CD8-positive, alpha-beta memory T cell (primary cell): ENCODE measurements at places on chromosomes 2 and 18.
A peak's percentile ranks its signal among the peaks of the same experiment; 100 is the strongest.

GRCh38 chr2:106827158-106827557 lies 58.8 kb downstream of the ST6GAL2 start:
- DNase-seq, result no peak

DNA sequence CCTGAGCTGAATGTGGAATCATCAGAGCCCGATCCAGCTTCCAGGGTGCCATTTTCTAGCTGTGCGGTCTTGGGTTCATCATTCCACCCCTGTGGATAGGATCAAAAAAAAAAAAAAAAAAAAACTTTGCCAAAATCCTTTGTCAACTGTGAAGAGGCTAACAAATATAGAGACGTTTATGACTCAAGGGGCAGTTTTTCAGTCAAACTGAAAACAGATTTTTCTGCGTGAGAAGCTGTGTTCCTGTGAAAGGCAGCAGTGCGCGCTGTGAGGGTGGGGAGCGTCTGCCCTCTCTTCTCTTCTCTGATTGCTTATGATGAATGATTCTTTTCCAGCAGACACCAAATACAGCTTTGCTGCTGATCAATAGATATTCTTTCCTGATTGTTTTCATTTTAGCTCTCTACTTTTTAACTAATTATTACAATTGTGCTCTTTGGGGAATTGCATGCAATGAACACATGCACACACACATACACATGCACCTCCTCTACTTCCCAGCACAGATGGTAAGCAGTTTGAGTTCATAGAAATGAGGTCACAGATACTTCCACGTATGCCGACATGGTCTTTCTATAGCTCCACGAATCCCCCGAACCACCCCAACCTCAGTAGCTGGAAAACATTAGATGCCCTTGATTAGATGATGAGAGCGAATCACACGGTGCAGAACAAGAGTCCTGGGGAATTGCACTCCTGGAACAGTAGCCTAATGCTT lies 175.4 kb downstream of the NRP2 start:
- no peak for DNase-seq

GRCh38 chr2:188519136-188519535 lies 227.5 kb downstream of the GULP1 start:
- DNase-seq, result no peak

GRCh38 chr18:57141208-57142129 lies 5.4 kb upstream of the BOD1L2 start:
- no peak for DNase-seq

DNA sequence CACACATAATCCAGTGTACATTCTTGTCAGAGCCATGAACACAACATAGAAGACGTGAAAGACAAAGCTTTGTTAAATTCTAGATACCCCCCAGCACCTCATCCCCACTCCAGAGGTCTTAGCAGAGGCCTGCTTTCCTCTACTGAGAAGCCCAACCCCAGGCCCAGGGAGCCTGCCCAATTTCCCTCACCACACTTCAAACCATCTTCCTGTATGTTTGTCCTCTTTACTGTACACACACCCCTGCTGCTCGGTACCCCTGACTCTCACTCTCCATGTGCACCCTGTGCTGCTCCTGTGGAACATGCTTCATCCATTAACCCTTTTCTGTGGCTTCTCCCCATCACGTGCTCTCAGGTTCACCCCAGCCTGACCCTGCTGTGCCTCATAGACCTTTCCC lies 37.2 kb downstream of the BOLA3 start:
- no peak for DNase-seq

- no peak for DNase-seq
Observed at GRCh38 chr2:239065962-239066361, 218.1 kb downstream of the TWIST2 start.

DNA sequence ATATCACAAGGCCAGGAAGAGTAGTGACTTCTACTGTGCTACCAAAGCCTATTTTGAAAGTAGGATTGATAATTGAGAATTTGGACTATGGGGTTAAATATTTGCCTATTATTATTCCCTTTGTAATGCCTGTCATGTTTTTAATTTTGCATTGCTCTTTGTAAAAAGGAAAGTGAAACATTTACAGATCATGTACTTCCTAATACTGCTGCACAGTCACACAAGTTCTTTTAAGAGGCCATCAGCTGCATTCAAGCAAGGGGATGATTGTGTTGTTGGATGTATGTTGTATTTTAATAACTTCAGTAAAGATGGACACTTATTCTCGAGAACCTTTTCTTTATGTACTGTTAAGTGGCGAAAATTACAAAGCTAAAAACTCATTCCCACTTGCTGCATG lies 70.1 kb downstream of the PLEKHA3 start:
- DNase-seq, result no peak

DNA sequence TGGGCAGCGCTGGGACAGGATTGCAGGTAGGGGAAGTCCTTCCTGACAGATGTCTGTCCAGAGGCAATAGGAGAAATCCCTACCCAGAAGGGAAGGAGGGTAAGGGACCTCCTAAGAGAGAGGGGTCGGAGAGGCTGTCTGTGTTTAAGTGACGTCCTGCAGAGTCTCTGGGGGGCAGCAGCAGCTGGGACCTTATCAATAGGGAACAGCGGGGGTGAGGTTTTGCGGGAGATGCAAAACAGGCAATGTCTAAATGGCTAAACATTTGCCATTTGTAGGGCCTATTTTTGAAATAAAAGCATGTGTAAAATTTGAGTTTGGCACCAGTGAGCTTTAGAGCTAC lies 108.7 kb upstream of the HS6ST1 start:
- DNase-seq, result no peak

- DNase-seq, result peak; percentile 8
Observed at GRCh38 chr2:208033701-208034502, 8.6 kb upstream of the PLEKHM3 start.

DNA sequence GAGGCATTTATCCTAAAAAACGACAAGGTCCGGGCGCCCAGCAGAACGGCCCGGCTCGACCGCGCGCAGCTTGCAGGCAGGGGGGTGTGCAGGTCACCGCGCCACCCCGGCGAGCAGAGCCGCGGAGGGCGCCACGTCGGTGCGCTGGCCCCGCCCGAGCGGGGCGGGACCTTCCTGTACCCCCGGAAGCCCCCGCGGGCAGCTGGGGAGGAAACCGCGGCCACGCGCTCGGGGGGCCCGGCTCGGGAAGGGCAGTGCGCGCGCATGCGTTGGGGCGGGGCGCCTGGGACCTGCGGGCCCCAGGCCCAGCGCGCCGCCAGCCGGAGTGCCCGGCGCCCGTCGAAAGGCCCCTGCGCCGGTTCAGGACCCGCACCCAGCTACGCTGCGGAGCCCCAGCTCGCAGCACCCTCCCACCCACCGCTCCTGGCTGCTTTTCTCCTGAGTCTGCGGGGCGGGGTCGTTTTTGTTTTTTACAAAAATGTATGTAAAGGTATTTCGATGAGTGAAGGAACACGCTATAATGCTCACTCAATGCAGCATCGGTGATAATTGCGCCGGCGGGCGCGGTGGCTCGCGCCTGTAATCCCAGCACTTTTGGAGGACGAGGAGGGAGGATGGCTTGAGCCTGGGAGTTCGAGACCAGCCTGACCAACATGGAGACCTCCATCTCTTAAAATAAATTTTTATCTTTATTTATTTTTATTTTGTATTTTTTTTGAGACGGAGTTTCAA lies 47.7 kb upstream of the POMC start:
- peak; percentile 87 for DNase-seq

DNA sequence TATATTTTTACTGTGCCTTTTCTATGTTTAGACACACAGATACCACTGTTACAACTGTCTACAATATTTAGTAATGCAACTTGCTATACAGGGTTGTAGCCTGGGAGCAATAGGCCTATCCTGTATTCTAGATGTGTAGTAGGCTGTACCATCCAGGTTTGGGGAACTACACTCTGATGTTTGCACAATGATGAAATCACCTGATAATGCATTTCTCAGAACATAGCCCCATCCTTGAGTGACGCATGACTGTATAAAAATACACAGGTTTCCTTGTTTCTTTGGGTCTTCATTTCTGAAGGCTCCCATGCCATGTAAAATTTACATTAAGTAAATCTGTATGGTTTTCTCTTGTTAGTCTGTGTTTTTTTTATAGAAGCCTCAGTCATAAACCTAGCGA lies 270.9 kb upstream of the SKOR2 start:
- DNase-seq, result no peak

- DNase-seq, result no peak
Observed at GRCh38 chr2:179701524-179702110, 159.8 kb downstream of the ZNF385B start.

GRCh38 chr2:174901075-174901474 lies 104.1 kb downstream of the CHN1 start:
- no peak for DNase-seq

DNA sequence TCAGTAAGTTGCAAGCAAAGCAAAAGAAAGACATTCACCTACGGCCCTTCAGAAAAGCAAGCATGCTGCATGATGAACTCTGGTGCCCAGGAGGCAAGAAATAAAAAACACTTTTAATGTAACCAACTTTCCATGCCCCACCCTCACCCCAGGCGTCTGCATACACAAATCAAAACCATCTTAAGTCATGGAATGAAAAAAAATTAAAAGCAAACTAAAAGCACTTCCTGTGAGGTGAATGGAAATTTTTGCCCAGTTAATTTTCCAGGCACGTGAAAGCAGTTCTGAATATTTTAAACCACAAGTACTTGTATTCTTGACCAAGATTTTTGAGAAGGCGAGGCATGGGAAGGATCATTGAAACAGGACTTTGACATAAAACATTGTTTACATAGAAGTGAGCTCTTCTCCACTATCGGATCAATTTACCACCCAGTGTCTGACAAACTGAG lies 2.5 kb upstream of the ICOS start:
- DNase-seq, result peak; percentile 30

DNA sequence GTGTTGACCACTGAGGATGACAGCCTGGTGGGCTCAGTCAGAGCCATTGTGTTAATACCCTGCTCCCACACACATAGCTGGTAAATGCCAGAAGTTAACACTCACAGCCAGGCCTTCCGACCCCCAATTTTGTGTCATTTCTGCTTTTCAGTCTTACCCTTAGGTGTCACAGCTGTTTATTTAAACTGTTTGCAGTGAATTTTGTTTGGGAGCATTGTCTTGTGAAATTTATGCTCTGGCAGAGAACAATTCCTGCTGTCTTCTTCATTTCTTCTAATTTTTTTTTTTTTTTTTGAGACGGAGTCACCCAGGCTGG lies 8.2 kb downstream of the LPIN1 start:
- no peak for DNase-seq

DNA sequence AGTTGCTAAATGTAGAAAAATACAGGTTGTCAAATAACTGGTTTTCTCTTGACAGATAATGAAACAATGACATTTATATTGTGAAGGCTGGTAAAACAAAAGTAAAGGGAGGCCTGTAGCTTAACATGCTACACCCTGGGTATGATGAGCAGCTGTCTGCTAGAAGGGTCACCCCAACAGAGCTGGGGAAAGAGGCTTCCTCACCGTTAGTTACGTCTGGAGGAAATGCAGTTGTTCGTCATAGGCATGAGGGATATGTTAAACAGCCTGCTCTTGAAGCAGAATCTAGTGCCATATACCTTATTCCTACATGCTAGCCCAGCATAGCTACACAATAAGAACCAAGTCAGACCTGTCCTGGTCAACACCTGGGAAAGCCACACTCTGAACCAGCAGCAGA lies 49.9 kb downstream of the LPIN2 start:
- peak; percentile 34 for DNase-seq

GRCh38 chr2:181764095-181764963 lies 84.0 kb upstream of the NEUROD1 start:
- no peak for DNase-seq

DNA sequence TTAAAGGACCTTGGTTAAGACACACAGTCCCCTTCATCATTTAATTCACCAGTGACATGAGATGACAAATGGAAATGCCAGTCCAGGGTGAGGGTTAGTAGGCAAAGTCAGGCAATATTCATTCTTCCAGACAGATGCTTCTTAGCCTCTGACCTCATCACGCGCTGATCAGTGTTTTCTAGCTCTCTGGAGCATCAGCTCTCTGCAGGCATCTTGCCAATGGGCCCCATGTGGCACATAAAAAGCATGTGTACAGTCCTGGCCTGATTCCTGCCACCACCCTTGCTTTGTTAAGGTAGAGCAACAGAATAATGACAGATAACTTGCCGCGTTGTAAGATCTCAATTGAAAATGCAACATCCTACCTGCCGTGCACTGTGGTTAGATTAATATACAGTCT lies 20.3 kb upstream of the NPAS2 start:
- no peak for DNase-seq

DNA sequence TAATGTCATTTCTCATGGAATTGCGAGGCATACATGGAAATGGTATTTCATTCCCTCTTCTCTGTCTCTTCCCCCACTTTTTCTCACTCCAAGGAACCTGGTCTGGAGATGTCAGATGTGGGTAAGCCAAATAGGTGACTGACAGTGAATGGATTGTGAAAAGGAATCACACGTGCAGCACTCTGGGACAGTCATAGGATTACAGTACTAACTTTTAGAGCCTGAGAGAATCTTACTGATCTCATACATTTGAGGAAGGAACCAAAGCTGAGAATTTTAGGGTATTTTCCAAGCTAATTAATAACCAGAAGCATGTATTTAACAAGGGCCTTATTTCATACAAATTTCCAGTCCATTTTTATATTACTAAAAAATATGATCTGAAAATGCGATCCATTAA lies 58.1 kb upstream of the ERBB4 start:
- DNase-seq, result no peak

- DNase-seq, result no peak
Observed at GRCh38 chr2:98172951-98173350, 86.0 kb downstream of the VWA3B start.

GRCh38 chr2:96353606-96354101 lies 18.1 kb downstream of the NCAPH start:
- DNase-seq, result no peak

- DNase-seq, result no peak
Observed at GRCh38 chr2:175823002-175823706, 178.9 kb downstream of the LNPK start.

DNA sequence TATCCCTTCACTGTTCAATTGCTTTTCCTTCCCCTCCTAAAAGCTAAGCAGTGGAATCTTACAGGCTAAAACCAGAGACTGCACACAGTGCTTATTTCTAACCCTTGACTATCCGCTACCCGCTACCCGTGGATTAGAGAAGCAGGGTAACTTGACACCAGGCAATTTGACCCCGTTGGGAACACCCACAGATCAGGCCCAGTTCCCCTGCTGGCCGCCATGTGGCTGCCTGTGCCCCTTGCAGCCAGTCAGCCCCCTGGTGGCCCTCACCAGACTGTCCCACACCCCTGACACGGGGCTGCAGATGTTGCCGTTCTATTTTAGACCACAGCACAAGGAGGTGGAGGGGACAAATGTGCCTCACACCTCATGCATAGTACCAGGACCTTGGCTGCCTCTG lies 74.8 kb downstream of the TXNL1 start:
- DNase-seq, result no peak

DNA sequence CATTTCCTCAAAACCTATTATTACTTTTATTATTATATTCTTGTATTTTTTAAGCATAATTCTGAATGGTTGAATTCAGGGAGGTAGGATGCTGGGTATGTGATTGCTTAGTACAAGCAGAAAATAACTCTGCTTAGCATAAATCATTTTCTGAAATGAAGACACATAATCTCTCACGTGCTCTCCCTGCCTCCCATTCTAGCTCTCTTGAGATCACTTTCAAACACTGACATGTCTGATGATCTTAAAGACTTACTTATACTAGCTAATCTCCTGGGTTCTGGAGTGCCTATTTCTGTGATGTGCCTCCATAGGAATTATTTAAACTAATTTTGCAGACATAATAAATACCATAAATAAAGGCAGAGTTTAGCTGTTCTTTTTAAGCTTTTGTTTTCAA lies 1136.0 kb downstream of the SUCLG1 start:
- DNase-seq, result no peak

GRCh38 chr2:109160714-109161440 lies 31.9 kb downstream of the SH3RF3 start:
- DNase-seq, result no peak

- no peak for DNase-seq
Observed at GRCh38 chr2:3154700-3155099, 222.9 kb downstream of the EIPR1 start.

- no peak for DNase-seq
Observed at GRCh38 chr2:1591461-1591770, 152.9 kb downstream of the PXDN start.
